Kasumi-1 (cell line): ENCODE measurements at places on chromosomes 5 and 9.

GRCh38 chr9:112430006-112430522 lies 50.2 kb downstream of the HSDL2 start:
- no peak for DNase-seq

DNA sequence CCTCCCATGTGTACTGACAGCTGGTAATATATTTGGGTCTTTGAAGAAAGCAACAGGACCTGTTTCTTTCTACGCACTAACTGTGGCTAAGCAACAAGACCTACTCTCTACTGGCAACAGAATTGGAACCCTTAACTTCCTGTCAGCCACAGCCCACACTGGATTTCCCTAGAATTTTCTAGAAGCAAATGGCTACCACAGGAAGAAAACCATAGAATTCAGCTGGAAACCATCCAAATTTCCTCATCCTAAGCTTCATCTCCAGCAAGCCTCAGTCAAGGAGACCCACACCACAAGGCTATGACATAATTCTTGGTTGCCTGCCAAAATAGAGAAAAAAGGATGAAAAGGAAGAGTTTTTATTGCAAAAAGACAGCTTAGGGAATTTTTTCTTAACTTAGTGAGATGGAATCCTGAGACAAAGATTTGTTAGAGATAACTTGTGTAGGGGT lies 171.8 kb upstream of the TNC start:
- DNase-seq = no peak

GRCh38 chr9:27664121-27664779 lies 91.0 kb upstream of the C9orf72 start:
- peak; percentile 2 for DNase-seq

GRCh38 chr9:35696520-35697215 lies 6.9 kb upstream of the TPM2 start:
- DNase-seq = peak; percentile 47

GRCh38 chr5:1757511-1757910 lies 42.1 kb downstream of the MRPL36 start:
- DNase-seq = no peak

DNA sequence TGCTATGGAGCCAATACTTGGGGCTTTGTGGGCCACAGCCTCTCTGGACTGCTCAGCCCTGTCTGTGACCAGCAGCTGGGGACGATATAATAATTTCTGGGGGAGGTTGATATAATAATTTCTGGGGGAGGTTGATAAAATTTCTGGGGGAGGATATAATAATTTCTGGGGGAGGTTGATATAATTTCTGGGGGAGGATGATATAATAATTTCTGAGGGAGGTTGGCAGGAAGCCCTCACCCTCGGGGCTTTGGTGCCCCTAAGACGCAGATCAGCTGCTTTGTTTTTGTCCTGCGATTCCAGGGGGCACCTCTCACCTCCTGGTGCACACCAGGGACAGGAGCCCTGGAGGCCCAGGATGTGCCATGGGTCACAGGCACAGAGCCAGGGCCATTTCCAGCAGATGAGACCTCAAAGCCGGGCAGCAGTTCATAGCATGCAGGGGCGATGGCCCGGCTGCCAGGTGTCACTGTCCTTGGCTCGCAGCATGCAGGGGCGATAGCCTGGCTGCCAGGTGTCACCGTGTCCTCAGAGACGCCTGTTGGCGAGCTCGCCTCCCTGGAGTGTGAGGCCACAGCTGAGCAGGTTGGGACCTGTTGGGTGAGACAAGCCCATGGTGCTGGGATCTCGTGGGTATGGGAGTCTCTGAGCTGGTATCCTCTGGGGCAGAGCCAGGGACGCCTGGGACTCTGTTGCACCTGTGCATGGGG lies 3.8 kb upstream of the TOR4A start:
- no peak for DNase-seq

DNA sequence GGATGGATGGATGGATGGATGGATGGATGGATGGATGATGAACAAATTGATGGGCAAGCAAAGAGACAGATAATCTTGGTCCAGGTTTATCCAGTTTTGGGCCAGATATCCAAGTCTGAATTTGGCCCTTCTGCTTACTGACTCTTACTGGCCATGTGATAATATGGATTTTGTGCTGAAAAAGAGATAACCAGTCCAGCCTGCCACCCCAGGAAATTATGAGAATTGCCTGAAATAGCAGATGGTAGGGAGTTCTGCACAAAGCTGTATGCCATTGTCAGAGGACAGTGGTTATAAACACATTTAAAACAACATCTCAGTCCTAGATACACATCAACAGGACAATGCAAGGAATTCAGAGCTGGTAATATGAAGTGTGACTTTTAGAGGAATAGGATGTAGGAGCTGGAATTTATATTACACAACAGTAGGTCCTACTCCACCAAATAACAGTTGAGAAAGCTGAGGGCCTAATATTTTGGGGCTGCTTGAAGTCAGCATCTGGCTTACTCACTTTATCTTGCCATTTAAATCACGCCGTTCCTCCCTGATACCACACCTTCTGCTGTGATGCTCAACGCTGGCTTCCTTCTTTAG lies 9.0 kb upstream of the FAT2 start:
- DNase-seq = no peak

- peak; percentile 15 for DNase-seq
Observed at GRCh38 chr5:151078490-151079262, 2.2 kb downstream of the TNIP1 start.

- DNase-seq = no peak
Observed at GRCh38 chr5:133546500-133546899, 65.8 kb downstream of the FSTL4 start.

GRCh38 chr5:165665735-165666400 lies 2160.4 kb downstream of the MAT2B start:
- DNase-seq = no peak

DNA sequence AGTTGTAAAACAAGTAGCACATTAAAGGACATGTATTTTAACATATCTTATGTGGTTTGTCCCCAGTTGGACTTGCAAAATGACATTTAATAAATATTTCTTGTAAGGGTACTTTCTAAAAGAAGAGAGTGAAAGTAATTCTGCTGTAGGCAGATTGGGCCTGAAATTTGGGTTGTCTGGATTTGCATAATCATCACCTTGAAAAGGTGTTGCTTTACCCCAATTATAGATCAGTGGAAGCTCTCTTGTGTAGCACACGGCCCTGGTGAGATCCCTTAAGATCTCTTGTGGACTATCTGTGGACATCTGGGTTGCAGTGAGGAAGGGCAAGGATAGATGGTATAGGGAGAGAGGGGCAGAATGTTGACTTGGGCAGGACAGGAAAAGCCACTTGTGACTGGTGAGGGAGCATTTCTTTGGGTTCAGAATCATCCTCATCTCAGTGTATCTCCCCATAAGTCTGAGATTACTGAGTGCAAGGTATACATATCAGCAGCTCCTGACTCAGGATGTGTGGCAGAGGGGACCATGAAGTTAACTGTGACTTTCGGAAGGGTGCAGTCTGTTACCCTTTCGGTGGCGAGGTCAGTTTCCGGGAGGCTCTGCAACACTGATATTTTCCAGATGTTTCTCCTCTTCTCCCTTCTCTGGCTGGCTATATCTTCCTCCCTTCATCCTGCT lies 2.0 kb upstream of the TNFAIP8 start:
- DNase-seq = no peak

DNA sequence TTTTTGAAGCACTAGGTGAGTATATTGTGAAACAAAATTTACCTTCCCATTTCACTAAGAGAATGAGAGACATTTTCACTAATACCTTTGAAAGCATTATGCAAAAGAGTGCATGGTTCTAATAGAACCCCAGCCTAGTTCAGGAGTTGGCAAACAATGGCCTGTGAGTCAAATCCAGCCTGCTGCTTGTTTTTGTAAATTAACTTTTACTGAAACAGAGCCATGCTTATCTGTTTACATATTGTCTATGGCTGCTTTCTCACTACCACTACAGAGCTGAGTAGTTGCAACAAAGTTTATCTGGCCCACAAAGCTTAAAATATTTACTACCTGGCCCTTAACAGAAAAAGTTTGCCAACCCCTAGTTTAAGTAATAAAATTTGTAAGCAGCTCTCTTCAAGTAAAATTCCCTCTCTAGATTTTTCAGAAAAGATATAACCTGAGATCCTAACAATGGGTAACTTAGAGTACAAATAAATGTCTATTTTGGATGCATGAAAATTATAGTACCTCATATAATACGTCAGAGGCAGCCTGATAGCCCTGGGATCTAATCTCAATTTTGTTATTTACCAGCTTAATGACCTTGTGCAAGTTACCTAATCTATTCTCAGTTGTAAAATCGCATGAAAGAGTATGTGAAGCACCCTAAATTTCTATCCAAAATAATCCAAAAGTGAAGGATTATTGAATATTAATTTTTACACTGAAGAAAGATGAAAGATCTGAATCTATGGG lies 50.7 kb upstream of the ARL15 start:
- no peak for DNase-seq

GRCh38 chr9:26296910-26297572 lies 595.6 kb downstream of the CAAP1 start:
- DNase-seq = no peak

DNA sequence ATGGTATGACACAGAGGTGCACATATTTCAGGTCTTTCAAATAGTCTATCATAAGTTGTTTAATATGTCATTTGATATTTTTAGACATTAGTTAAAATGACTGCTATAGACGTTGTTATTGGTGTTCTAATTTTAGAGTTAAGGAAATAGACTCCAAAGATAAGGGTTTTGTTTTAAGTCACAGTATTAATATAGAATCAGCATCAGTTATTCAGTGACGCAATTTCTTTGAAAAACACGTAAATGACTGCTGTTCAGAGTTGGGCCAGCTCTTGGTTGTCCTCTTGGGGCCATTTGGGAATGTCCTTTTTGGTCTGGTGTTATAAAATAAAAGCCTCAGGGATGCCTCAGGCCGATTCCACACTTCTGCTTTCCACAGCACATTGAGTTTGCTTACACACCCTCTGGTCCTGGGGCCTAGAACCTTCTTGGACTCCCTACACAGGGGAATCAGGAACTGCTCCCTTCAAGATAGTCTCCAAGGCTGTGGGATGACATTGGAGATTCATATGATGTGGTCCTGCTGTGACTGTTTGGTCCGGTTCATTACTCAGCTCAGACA lies 14.3 kb downstream of the OTULIN start:
- no peak for DNase-seq

- DNase-seq = no peak
Observed at GRCh38 chr9:104980039-104980654, 52.2 kb upstream of the ABCA1 start.

GRCh38 chr9:136015656-136016571 lies 54.7 kb upstream of the UBAC1 start:
- no peak for DNase-seq

- DNase-seq = no peak
Observed at GRCh38 chr5:107338335-107338734, 332.4 kb downstream of the EFNA5 start.

- DNase-seq = peak; percentile 35
Observed at GRCh38 chr9:133375116-133375723, 640 bp downstream of the SURF4 start.

- no peak for DNase-seq
Observed at GRCh38 chr9:71767163-71767775, 1.0 kb downstream of the CEMIP2 start.

GRCh38 chr5:31962351-31962751 lies 211.8 kb downstream of the GOLPH3 start:
- DNase-seq = no peak

- DNase-seq = no peak
Observed at GRCh38 chr5:14238272-14238671, 95.1 kb downstream of the TRIO start.

GRCh38 chr5:110705349-110705748 lies 21.1 kb downstream of the TMEM232 start:
- DNase-seq = no peak
